HS-5 (cell line): ENCODE measurements at places on chromosomes 1 and 21.
A peak's percentile ranks its signal among the peaks of the same experiment; 100 is the strongest.

DNA sequence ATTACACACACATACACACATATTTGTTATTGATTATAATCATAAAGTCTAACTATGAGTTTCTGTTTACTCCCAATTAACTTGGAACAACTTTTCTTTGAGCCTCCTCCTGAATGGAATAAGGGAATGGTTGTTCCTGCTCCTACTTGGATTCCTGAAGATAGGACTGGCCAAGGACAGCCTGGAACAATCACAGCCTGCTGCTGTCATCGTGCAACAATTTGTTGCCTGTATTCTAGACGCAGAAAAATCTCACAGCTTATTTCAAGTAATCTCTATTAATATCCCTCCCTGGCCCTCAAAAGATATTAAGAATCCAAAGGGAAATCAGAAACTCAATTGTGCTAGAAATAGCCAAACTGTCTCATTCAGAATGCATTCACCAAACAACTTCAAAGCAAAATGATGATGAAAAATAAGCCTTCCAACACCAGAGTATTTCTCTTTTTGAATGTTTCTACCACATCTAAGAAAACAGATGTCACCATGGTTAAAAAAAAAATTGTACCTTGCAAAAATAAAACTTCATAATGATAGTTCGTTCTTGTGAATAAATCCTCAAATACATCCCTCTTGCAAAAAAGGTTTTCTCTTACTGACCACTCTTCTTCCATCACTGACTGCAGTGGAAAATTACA is 30.9 kb downstream of the RCAN1 start:
- no peak for DNase-seq

- no peak for DNase-seq
Observed at GRCh38 chr1:65404941-65405340, 15.5 kb upstream of the LEPR start.

GRCh38 chr1:183214021-183214970 is 28.2 kb downstream of the LAMC2 start:
- no peak for DNase-seq

DNA sequence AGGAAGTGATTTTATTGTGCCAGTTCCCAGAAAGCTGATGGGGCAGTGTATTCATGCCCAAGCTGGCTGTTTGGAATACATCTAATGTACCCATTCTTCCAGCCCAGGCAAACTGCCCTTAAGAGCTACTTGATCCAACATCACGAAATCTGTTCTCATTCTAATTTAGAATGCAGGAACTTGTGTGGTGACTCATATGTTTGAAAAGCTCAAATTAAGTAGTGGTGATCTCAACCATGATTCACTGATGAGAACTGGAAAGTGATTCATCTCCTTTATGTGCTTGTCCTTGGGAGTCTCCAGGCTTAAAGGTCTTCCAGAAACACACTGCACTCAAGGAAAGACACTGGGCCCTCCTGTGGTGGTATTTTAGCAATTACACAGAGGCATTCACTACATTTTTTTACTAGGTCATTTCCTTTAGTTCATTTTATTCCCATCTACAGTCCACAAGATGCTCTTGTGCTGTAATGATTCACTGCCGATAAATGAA is 65.4 kb downstream of the RPE65 start:
- DNase-seq, result peak; percentile 98

GRCh38 chr1:175823406-175823805 is 80.0 kb upstream of the TNR start:
- DNase-seq, result no peak

DNA sequence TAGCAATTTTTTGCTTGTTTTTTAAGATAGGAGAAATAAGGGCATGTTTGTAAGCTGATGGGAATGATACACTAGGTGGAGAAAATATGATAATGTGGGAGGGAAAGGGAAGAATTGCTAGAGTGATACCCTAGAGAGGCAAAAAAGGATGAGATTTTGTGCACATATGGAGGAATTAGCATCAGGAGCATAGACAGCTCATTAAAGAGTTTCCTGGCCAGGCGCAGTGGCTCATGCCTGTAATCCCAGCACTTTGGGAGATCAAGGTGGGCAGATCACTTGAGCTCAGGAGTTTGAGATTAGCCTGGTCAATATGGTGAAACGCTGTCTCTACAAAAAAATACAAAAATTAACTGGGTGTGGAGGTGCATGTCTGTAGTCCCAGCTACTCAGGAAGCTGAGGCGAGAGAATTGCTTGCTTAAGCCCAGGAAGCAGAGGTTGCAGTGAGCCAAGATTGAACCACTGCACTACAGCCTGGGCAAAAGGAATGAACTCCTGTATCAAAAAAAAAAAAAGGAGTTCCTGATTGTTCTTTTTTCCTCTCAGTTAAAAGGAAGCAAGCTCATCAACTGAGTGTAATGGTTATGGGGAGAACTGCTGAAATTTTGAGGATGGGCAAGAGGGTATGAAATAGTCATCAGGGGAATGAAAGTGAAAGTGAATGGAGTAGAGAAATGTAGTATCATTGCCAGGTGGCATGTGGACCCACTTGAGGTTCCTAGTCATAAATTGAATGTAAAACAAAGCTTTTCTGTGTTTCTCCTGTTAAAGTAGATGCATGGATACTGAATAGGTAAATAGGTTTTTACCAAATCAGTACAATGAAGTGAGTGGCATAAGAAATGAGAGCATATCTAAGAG is 35.5 kb downstream of the SH3GLB1 start:
- DNase-seq, result no peak

DNA sequence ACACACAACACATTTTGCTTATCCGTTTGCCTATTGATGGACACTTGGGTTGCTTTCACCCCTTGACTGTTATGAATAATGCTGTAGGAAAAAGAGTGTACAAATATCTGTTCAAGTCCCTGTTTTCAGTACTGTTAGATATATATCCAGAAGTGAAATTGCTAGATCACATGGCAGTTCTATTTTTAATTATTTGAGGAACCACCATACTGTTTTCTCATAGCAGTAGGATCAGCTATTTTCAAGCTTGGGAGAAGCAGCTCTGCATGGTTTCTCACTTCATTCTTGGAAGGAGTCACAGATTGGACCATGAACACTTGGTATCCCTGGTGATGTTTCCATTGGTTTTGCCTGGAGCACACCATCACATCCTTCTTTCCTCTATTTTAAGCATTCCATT is 114.4 kb upstream of the ZP4 start:
- DNase-seq, result no peak

DNA sequence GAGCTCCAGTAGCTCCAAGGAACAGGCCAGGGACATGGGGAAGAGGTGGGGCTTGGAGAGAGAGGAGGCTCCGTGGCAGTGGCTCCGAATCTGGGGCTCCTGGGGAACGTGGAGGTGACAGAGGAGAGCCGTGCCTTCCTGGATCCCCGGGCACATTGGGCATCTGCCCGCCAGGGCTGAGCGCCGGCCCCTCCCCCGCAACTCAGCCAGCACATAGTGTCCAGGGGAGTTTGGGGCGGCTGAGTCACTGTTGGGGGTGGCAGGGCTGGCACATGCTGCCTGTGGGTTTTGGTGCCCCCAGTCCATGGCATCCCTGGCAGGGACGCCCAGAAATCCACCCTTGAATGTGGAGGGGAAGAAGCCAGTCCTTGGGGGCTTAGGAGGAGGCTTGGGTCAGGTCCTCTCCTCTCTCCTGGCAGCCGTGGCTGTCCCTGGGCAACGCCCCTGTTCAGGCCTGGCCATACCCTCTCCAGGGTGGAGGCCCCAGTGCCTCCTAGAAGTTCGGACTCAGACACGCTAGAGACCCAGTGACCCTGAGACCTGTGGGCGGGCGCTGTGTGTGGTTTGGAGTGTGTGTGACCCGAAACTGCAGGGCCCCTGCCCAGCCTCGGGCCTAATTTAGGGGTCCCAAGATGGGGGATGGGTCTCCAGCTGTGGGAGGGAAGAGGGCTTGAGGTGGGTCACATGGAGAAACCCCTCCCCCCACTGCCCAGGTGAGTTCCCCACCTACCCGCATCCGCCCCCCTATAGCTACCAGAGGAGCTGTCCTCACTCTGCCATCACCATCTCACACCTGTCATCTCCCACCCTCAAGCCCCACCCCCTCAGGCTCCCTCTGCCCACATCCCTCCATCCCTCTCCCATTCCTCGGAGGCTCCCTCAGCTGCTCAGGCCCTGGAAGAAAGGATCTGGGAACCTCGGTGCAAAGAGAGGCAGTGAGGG is 1.6 kb downstream of the HSPB7 start:
- DNase-seq, result no peak

DNA sequence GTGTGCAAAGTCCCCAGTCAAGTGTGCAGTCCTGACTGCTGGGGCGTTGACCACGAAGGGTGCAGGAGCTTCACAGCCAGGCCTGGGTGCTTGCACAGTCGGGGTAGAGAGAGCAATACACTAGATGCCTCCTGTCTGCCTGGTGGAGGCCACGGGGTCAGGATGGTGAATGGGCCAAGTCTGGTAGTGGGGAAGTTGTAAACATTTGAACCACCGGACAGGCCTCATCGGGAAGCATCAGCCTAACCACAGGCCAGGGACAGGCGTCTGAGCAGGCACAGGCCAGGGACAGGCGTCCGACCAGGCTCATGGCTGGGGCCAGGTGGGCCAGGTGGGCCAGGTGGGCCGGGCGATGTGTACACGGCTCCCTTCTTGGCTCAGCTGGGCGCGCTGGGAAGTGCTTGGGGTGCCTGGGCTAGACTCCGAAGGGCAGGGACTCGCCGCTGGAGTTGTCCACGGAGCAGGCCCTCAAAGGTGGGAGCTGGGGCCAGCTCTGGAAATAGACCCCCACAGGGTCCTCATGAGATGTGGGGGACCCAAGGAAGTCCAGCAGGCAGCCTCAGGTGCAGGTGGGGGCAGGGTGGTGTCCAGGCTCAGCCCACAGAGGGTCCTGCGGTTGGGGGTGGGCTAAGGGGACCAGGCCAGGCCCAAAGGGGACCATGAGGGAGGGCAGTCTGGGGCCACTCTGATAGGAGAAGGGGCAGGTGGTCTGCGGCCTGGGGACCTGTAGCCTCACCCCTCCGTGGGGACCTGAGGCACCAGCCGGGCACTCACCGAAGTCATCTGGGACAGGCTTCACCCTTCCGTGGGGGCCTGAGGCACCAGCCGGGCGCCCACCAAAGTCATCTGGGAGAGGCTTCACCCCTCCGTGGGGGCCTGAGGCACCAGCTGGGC is 15.0 kb downstream of the COL6A1 start:
- DNase-seq, result no peak

DNA sequence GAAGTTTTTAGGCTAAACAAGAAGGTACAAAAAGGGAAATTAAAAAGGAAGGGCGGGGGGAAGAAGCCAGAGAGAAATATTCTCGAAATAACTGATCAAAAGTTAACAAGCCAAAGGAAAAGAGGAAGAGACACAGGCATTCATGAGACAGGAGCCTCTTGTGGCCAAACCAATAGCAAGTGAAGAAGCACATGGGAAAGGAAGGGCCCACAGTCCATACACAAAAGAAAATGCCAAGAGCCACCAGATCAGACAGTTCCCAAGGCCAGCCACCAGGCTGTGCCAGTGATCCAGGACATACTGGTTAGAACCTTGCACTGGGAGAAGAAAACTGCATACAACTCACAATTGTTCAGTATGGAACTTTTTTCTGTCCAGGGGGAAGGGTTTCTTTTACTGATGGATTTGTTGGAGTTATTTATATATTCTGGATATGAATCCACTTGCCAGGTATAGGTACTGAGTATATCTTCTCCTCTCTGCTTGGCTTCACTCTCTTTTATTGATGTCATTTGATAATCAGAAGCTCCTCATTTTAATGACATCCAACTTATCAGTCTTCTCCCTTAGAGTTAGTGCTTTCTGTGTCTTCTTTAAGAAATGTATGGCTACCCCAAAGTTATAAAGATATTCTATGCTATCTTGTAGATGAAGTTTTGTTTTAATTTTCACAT is 76.8 kb downstream of the CD46 start:
- DNase-seq, result peak; percentile 58

DNA sequence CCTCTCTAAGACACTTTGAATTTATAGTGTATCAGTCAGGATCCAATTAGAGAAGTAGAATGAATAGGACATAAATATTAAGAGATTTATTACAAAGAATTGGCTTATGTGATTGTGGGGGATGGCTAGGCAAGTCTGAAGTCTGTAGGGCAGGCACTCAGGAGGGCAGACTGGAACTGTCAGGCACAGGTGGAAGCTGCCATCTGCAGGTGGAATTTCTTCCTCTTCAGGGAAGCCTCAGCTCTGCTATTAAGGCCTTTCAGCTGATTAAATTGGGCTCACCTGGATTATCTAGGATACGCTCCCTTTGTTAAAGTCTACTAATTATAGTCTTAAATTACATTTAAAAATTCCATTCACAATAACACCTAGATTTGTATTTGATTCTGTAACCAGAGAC is 92.0 kb upstream of the HAO2 start:
- DNase-seq, result no peak

DNA sequence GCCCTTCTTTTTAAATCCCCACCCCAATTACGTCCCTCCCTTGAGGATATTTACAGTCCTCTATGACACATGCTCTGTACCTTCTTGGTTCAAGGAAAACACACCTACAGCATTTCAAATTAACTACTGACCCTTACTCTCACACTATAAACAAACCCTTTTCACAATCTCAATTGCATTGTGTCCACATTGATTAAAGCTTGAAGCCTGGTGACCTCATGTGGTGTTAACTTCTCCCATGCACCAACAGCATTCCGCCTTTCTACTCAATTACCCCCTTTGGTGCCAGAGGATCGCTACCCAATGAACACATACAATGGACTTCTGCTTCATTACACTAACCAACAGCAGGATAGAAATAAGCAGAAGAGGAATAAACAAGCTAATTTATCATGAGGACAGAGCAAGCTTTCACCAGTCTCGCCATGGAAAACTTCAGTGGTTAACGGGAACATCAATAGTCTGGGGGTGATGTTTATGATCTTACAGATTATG is 15.2 kb downstream of the WLS start:
- no peak for DNase-seq

- no peak for DNase-seq
Observed at GRCh38 chr1:22228505-22228911, 85.6 kb upstream of the WNT4 start.

DNA sequence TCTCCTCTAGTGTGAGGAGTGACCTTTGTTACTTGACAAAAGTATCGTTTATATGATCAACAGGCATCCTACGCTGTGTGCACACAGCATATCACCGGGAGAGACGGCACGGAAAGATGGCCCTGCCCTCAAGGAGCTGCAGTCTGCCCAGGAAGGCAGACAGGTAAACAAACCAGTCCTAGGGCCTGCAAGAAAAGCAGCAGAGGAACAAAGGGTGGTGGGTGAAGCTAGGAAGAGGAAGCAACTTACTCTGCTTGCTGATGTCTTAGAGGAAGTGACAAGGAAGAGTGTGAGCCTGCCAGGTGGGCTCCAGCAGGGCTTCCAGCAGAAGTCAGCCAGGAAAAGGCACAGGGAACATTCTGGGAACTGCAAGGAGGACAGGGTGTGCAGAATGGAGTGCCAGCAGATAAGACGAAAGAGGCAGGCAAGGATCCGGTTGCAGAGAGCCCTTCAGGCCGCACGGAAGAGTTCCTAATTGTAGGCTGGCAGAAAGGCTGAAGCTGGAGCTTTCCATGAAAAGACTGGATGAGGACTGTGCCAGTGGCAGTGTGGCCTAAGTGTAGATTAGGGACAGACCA is 106.7 kb downstream of the SLC45A1 start:
- no peak for DNase-seq

GRCh38 chr1:230368363-230368762 is 57.8 kb downstream of the PGBD5 start:
- no peak for DNase-seq

- DNase-seq, result no peak
Observed at GRCh38 chr1:97377432-97378034, 543.3 kb downstream of the DPYD start.
